ENCODE measurements at places on chromosomes 6 and 20.

GRCh38 chr6:115899730-115900282, 160.9 kb downstream of the FRK start:
- DNase-seq = no peak

DNA sequence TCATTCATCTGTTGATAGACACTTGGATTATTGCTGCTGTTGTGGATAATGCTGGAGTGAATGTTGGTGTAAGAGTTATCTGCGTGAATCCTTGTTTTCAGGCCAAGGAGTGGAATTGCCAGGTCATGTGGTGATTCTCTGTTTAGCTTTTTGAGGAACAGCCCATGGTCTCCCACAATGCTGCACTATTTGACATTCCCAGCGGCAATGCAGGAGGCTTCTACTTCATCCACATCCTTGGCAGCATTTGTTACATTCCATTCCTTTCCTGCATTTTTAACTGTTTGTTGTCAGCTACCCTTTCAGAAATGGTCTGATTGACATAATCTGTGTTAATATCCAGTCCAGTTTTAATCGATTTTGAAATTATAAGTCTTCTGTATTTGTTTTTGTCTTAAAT, 51.7 kb upstream of the CLDN20 start:
- DNase-seq = no peak

DNA sequence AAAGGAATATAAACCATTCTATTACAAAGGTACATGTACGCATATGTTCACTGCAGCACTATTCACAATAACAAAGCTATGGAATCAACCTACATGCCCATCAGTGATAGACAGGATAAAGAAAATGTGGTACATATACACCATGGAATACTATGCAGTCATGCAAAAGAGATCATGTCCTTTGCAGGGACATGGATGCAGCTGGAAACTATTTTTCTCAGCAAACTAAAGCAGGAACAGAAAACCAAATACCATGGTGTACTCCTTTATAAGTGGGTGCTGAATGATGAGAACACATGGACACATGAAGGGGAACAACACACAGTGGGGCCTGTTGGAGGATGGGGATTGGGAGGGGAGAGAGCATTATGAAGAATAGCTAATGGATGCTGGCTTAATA, 104.6 kb upstream of the CENPW start:
- no peak for DNase-seq

DNA sequence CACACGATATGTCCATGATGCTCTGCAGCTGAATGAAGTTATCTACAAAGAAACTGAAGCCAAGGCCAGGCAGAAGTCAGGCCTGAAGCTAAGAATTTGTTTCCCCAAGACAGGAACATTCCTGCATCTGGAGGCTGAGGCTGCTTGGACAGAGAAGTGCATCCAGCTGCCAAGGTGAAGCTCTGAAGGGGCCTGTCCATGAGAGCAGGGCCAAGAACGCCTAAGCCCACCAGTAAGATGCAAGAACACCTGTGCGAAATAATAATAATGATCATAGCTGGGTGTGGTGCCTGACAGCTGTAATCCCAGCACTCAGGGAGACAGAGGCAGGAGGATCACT, 37.7 kb upstream of the B4GALT5 start:
- no peak for DNase-seq

- no peak for DNase-seq
Observed at GRCh38 chr6:143872201-143872600, 7.9 kb downstream of the ZC2HC1B start.

GRCh38 chr6:35044145-35044745, 96.9 kb downstream of the TCP11 start:
- DNase-seq = no peak

- DNase-seq = no peak
Observed at GRCh38 chr6:157865249-157865648, 42.2 kb downstream of the SNX9 start.

GRCh38 chr6:169247419-169247818, 6.2 kb downstream of the THBS2 start:
- DNase-seq = no peak
